Activated T-cell treated with anti-CD3 and anti-CD28 coated beads, Interleukin-2, amount 50 U/mL, for 24 hours (primary cell): ENCODE measurements at places on chromosomes 5 and 9.
A peak's percentile ranks its signal among the peaks of the same experiment; 100 is the strongest.

GRCh38 chr9:131539223-131539923 is 6.0 kb upstream of the PRRT1B start:
- no peak for DNase-seq

DNA sequence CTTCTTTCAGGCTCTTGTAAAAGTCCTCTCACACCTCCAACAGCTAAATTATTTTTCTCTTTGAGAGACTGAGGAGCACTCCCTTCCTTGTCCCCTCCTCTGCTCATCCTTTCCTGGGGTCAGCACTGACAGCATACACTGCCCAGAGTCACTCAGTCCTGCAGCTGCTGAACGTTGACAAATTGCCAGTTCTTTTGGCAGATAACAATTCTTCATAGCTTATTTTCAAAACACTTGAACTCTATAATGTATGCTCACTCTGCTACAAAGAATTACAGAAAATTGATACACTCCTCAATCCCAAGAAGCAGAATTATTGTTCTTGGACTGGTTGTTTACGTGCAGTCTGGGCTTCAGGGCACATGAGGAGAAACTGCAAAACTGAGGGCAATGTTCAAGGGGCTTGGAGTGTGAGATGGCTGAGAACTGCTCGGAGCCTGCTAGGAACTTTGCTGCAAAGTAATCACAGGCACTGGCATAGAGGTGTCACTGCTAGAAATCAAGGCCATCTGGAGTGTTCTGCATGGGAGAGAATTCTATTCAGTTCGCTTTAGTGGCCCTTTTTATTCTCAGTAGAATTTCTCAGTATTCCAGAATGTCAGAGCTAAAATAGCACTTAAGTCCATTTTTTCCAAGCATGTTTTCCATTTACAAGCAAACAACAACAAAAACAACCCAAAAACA is 96.4 kb upstream of the SPOCK1 start:
- DNase-seq, result no peak

DNA sequence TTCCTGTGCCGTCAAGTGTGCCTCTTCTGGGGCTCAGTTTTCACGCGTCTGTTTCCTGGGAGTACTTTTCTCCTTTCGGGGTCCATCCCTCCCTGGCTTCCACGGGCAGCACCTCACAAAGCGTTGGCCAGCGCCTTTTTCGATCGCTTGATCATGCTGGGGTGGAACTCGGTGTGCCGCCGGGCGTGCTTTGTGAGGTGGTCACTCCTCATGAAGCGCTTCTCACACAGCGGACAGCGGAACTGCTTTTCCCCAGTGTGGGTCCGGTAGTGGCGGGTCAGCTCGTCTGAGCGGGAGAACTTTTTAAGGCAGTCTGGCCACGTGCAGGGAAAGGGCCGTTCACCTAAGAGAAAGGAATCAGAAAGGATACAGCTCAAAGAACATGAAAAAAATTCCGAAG is 26.8 kb downstream of the KLF9 start:
- DNase-seq, result no peak

DNA sequence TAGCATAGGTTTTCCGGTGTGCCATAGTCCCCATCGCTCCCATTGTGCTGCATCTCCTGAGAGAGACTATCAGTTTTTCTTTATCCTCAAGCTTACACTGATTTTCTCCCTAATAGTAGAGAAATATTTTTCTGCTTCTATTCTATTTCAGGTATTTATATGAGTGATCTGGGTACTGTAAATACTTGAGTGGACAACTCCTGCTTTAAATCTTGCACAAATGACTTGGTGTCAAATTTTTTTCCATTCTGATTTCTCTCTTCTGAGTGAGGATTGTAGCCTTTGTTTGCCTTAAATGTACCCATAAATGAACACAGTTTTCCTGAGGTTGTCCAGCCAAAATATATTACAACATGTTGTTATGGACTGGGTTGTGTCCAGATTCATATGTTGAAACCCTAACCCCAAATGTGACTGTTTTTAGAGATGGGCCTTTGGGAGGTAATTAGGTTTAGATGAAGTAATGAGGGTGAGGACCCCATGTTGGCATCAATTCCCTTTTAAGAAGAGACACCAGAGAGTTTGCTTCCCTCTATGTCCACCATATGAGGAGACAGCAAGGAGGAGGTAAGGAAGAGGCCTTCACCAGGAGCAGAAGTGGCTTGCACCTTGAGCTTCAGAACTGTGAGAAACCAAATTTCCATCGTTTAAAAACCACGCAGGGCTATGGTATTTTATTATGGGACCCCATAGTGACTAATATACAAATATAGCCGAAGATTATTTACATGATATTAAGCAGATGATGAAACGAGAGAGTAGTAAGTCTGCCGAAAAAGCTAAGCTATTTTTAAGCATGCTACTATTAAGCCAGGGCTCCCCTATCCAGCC is 336.4 kb upstream of the MPDZ start:
- DNase-seq, result no peak

GRCh38 chr9:34169125-34169524 is 9.7 kb upstream of the UBAP1 start:
- DNase-seq, result no peak

DNA sequence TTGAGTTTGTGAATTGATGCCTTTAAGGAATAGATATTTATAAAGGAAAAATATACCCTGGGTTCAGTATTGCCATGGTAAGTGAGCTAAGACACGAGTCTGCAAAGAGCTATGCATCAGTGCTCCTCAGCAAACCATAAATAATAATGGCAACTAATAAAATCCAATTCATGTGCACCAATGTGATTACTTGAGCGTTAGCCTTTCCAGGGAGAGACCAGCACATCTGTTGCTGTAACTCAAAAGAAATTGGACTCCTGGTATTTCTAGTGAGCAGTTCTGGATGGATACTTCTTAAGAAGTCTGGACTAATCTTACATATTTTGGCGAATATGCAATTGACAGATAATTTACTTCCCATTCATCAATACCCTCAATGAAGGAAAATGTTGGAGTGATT is 373.3 kb downstream of the ARHGEF28 start:
- DNase-seq, result no peak

- DNase-seq, result no peak
These were observed 241.6 kb downstream of the SYK start for GRCh38 chr9:91043056-91043810.

DNA sequence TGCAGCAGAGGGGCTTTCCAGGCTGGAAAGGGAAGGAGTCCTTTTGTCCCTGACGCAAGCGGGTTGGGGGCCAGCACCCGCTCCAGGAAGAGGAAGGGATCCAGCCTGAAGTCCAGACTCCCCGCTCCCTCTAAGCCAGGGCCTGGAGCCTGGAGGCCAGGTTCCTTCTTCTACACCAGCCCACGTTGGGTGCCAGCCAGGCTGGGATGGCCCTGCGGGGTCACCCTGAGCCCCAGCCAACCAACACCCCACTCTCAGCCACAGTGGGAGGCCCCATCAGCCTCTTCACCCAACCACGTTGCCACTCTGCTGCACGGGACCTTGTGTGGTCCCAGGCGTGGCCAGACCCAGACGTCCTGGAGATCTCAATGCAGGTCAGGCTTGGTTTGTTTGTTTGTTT is 970 bp upstream of the FUT7 start:
- no peak for DNase-seq

GRCh38 chr9:34993502-34994259 is 4.1 kb downstream of the DNAJB5 start:
- peak; percentile 46 for DNase-seq

DNA sequence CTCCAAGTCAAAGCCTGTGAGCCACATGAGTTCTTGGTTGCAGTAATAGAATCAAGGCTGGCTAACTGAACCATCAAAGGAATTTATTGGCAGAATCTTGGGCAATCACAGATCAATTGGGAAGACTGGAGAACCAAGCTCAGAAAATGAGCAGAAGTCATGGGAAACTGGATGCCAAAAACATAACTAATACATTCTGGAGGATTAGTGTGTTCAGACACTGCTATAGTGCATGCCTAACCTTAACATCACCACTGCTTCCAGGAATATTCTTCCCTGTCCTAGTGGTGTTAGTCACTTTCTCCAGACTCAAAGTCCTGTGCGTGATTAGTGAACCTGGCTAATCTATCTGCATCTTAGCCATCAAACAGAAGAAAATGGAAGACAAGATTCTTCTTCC is 843.7 kb downstream of the EFNA5 start:
- DNase-seq, result no peak

GRCh38 chr5:171952021-171952420 is 54.4 kb downstream of the FBXW11 start:
- DNase-seq, result no peak

GRCh38 chr5:124056991-124057723 is 545.2 kb downstream of the CSNK1G3 start:
- DNase-seq, result no peak

DNA sequence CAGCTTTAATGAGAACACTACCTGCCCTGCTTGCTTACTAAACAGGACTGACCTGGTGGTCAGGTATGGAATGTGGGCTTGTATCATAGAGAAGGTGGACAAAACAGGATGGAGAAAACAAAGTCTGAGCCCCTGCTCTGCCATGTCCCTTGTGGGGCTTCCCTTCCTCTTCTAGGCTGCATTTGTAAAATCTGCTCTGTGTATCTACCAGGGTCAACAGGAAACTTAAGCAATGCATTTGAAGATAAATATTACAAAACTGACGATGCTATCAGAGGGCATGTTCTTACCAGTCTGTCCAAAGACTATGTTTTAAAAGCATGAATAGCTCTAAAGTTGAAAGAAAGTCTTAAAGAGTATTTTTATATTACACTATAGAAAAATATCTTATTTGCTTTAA is 228.7 kb downstream of the DCP2 start:
- no peak for DNase-seq

DNA sequence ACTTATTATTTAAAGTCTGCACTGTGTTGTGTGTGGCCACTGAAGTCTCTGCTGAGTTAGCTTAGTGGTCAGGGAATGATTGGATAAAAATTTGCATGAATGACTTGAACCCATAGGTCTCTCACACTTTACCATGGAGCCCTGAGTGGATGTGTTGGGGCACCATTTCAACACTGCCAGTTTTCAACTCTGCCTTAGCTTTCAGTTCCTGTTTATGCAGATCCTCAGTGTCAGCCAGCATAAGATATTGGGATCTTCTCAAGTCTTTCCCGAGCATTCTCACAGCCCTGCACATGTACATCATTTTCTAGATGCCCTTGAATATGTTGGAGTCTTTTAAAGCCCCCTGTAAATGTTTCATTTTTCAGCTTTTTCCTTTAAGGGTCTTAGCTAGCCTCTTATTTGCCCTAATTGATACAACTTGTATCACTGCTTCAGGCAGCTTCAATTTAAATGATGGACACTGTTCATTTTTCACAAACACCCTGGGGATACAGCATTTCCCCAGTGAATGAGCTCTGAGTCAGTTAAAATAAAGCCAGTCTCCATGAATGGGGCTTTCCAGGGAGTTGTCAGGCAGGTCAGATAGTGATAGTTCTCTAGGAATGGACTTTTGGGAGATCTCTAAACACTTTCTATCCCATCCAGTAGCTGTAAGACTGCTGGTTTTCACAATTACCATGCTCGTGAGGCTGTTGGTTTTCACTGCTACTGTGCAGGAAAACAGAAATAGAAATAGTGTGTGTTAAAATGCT is 211.9 kb upstream of the PAPPA start:
- DNase-seq, result no peak

- DNase-seq, result no peak
These were observed 37.7 kb upstream of the WDR38 start for GRCh38 chr9:124815601-124816000.
